LoVo (cell line): ENCODE measurements at places on chromosomes 6 and 20.

- DNase-seq, result no peak
Measured at GRCh38 chr6:40804905-40805304, 217.7 kb upstream of the LRFN2 start.

GRCh38 chr20:51627586-51627985 is 85.1 kb upstream of the NFATC2 start:
- DNase-seq, result no peak

DNA sequence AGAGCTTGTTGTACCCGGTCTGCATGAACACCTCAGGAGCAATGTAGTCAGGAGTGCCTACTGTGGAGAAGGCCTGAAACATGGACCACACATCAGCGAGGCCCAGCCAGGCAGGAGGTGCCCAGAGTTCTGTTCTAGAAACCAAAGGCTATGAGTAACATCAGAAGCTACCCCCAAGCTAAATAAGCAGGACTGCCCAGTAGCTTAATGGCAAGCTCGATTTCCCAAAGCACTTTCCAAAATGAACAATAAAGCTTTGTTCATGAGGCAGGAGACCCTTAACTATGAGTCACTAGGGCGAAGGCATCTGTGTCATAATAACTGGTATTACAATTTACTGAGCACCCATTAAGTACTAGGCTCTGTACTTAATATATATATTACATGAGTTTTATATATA is 47.4 kb downstream of the STK38 start:
- DNase-seq, result no peak

GRCh38 chr6:42761287-42762067 is 15.6 kb upstream of the TBCC start:
- no peak for DNase-seq

GRCh38 chr6:140620496-140620895 is 1246.0 kb upstream of the CITED2 start:
- no peak for DNase-seq

- no peak for DNase-seq
Measured at GRCh38 chr6:45663251-45664221, 285.8 kb upstream of the SUPT3H start.

DNA sequence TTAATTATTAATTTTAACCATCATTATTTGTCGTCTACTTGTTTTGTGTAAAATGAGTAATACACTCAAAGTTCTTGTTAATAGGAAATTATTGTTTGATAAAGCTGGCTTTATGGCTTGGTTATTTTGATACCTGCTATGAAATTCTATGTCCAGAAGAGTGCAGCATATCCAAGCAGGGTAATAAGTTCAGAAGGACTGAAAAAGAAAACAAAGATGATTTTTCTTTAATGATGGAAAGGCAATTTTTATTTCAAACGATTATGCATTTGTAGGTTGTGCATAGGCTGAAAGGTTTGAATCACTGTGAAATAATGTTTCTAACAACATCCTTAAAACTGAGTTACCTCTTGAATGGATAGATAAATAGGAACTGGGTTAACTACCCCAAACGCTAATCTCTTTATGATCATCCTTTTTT is 1.4 kb upstream of the MAN1A1 start:
- peak; percentile 31 for DNase-seq

- no peak for DNase-seq
Measured at GRCh38 chr6:107618672-107619071, 128.8 kb downstream of the SOBP start.

DNA sequence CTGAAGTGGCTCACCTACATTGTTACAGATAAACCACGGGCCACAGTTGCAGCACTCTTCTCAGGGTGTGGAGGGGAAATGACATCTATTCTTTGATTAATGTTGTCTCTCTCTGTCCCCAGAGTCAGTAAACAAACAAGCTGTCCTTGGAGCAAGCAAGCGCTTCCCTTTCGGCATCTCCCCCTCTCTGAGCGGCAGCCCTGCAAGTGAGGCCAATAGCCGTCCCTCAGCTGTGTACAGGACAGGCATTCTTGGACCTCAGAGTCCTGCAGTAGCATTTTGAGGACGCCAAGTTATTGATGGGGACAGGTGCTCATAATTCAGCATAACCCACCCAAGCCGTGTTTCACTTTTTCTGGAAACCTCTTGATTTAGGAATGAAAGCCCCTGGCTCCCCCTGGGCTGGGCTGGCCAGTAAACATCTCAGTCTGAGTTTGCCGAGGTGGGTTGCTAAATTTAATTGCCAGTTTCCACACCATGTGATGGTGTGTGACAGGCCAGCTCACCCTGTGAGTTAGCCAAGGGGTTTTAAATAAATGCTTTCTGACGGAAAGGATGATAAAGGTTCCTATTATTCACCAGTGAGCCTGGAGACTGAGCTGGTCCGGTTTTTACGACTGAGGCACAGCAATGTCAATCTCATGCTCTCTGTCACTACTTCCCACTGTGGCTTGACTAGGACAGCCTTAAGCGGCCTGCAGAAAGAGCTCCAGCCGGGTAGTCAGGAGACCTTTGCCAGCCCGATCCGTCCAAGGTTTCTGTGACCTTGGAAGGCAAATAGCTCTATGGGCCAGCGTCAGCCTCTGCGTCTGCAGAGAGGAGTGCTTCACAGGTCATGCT is 214.8 kb upstream of the RREB1 start:
- no peak for DNase-seq

DNA sequence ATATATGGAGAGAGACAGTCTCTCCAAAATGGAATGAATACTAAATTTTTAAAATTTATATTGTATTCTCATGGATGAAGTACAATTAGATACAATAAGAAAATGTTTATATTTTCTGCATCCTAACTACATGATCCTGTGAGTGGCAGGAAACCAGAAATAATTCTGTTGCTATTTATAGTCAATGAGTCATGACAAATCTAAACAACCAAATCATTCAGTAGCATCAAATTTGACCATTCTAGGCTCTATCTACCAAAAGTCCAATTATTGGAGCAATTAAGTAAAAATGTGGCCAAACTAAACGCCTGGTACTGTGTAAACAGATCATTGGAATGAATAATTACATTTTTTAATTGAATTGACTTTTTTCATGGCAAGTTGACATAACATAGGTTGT is 959.8 kb downstream of the EPHA7 start:
- DNase-seq, result no peak
